ENCODE measurements at places on chromosomes 16 and 17.

DNA sequence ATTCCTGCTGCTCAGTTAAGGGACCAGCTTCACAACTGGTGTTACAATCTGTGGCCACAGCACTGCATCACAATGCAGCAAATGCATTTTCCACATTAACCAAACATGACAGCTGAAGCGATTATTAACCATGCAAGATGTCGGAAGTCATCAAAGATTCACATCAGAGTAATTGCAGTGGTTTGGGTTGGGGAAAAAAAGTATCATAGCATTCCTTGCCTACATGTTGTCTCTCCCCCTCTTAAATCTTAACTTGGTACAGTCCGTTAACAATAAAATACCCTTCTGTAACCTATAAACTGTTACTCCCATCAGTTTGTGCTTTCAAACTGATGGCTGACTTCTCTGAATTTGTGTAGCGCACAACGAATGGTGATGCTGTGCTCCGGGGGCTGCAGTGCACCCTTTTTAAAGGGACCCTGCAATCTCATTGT, 51.6 kb downstream of the NUP93 start:
- DNase-seq = no peak
- H3K27ac ChIP-seq = no peak overlapping the region
- peaks cover 1% of the 10 kb centered on the region for H3K4me1 ChIP-seq
- H3K27me3 ChIP-seq = no peaks in the 10 kb centered on the region

DNA sequence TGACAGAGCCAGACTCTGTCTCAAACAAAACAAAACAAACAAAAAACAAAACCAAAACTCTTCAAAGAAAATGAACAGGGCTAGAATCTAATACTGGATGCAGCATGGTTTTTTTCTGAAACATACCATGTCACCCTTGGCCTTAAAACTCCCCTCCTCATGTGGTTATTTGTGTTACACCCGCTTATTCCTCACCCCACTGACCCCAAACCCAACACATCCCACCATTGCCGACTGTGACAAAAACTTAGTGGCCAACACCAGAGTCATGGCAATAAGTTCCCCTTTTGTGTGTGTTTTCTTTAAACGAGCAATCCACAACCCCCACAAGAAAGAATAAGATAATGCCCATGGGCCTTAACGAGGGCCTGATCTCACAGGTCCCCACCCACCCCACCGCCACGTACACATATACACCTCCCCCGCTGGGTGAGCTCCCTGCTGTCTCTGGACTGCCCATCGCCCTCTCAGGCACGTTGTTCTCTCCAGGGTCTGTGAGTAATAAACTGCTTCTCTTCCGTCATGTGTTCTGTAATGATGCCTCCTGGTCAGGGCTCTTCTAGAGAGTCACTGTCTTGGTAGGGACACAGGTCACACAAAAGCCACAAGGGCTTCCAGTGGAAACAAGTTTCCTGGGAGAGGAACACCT, 16.8 kb upstream of the ENGASE start:
- no peaks in the 10 kb centered on the region for H3K27me3 ChIP-seq
- DNase-seq = no peak
- H3K4me3 ChIP-seq = no peak overlapping the region
- H3K36me3 ChIP-seq = no peaks in the 10 kb centered on the region
- no peaks in the 10 kb centered on the region for H3K4me1 ChIP-seq

GRCh38 chr16:13781575-13782338, 138.2 kb upstream of the ERCC4 start:
- H3K27ac ChIP-seq = peak overlapping the region; percentile 55
- DNase-seq = peak; percentile 19
- H3K36me3 ChIP-seq = no peaks in the 10 kb centered on the region
- peaks cover 3% of the 10 kb centered on the region for H3K4me1 ChIP-seq

DNA sequence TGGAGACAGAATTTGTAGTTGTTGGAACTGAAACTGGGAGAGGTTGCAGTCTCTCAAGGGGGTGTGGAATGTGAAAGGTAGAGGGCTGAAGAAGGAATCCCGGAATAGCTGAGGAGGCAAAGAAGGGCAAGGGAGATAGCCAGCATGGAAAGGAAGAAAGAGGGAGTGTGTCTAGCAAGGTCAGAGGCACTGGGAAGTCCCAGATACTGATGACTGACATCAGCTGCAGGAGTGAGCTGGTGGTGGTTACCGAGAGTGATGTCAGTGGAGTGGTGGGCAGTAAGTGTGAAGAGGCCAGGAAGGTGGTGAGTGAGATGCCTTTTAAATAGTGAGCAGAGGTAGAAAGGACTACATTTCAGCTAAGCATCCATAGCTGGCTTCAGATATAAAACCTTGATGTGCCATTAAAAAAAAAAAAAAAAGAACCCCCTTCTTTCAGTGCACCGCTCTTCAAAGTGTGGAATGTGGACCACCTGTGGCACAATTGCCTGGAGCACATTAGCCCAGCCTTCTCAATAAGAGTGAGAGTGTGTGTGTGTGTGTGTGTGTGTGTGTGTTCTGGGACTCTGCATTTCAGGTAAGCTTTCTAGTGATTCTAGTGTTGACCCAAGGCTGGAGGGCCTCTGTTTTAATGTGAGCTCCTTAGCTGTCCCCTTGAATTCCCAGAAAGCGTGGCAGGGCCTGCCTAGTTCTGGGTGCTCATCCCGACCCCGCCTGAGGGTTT, 8.5 kb downstream of the PRMT7 start:
- no peaks in the 10 kb centered on the region for H3K27me3 ChIP-seq
- H3K27ac ChIP-seq = no peak overlapping the region
- no peaks in the 10 kb centered on the region for H3K4me1 ChIP-seq
- no peak overlapping the region for H3K4me3 ChIP-seq
- H3K36me3 ChIP-seq = no peaks in the 10 kb centered on the region
- DNase-seq = no peak

- peak overlapping the region; percentile 89 for H3K27ac ChIP-seq
- H3K4me1 ChIP-seq = peaks cover 95% of the 10 kb centered on the region
- DNase-seq = no peak
- no peaks in the 10 kb centered on the region for H3K36me3 ChIP-seq
- H3K4me3 ChIP-seq = peak overlapping the region; percentile 27
These were observed 26.4 kb downstream of the ARHGAP17 start for GRCh38 chr16:24988593-24989338.

- H3K27ac ChIP-seq = no peak overlapping the region
- no peaks in the 10 kb centered on the region for H3K36me3 ChIP-seq
- H3K4me3 ChIP-seq = no peak overlapping the region
- H3K27me3 ChIP-seq = no peaks in the 10 kb centered on the region
- H3K4me1 ChIP-seq = no peaks in the 10 kb centered on the region
These were observed 101.1 kb downstream of the CMIP start for GRCh38 chr16:81545470-81546250.

- H3K4me3 ChIP-seq = no peak overlapping the region
- no peaks in the 10 kb centered on the region for H3K4me1 ChIP-seq
- H3K27ac ChIP-seq = no peak overlapping the region
These were observed 249.7 kb upstream of the TBX2 start for GRCh38 chr17:61149862-61150362.

GRCh38 chr16:86835982-86836381, 257.6 kb downstream of the FOXL1 start:
- no peaks in the 10 kb centered on the region for H3K36me3 ChIP-seq
- H3K4me3 ChIP-seq = no peak overlapping the region
- no peak for DNase-seq
- H3K4me1 ChIP-seq = no peaks in the 10 kb centered on the region
- no peaks in the 10 kb centered on the region for H3K27me3 ChIP-seq

- peak; percentile 75 for DNase-seq
- H3K36me3 ChIP-seq = no peaks in the 10 kb centered on the region
- H3K4me1 ChIP-seq = peaks cover 7% of the 10 kb centered on the region
- H3K4me3 ChIP-seq = no peak overlapping the region
- H3K27ac ChIP-seq = peak overlapping the region; percentile 45
These were observed 115.6 kb upstream of the CDH5 start for GRCh38 chr16:66250686-66251431.

GRCh38 chr17:78974635-78975591, 4.8 kb downstream of the LGALS3BP start:
- H3K36me3 ChIP-seq = no peaks in the 10 kb centered on the region
- DNase-seq = peak; percentile 84
- H3K4me1 ChIP-seq = peaks cover 26% of the 10 kb centered on the region
- no peak overlapping the region for H3K4me3 ChIP-seq

DNA sequence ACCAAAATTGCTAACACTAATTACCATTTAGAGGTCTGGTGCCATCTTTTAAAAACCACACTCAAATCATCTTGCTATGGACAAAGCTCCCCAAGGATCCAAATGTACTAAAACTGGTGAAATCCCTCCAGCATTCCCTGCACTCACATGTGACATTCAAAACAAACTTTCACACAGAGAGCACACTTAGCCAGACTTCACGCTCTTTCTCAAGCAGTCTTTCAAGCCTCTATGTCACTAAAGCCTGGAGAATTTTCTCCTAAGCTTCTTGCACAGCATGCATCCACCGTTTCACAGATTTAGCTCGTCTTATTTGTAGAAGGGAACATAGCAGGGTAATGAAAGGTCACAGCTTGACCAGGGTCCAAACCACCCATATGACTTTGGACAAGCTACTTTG, 19.3 kb downstream of the CMTM3 start:
- no peaks in the 10 kb centered on the region for H3K27me3 ChIP-seq
- H3K4me3 ChIP-seq = no peak overlapping the region
- no peaks in the 10 kb centered on the region for H3K36me3 ChIP-seq
- H3K27ac ChIP-seq = no peak overlapping the region
- H3K4me1 ChIP-seq = peaks cover 16% of the 10 kb centered on the region

DNA sequence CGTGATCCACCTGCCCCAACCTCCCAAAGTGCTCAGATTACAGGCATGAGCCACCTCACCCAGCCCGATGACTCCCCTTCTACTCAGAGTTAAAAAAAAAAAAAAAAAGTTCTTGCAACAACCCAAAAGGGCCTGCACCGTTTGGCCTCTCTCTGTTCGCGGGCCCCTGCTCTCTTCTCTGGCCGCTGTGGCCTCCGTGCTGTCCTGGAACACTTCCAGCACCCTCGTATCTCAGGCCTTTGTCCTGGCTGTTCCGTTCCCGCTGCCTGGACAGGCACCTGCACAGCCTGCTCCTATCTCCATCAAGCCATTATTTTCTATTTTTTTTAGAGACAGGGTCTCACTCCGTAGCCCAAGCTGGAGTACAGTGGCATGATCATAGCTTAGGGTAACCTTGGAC, 10.8 kb downstream of the MYO1C start:
- peaks cover 9% of the 10 kb centered on the region for H3K4me1 ChIP-seq
- no peaks in the 10 kb centered on the region for H3K36me3 ChIP-seq
- no peak for DNase-seq
- no peaks in the 10 kb centered on the region for H3K27me3 ChIP-seq
- no peak overlapping the region for H3K4me3 ChIP-seq

DNA sequence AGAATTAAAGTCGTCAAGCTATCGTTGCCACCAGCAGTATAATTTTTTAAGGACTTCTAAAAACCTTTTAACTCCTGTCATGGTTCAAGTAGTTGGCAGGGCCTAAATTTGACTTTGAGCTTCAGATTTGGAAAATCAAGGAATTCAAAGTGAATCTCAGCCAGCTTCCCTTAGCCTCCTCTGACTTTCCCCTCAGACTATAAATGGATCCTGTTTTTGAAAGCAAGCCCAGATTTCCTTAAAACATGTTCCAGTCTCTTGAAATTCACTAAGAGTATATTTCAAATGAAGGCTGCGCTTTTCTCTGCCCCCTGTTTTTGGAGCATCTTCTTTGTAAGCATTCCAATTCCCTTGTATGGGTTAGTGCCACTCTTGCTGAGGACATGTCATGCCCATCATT, 101.8 kb upstream of the CDH8 start:
- no peaks in the 10 kb centered on the region for H3K4me1 ChIP-seq
- no peak overlapping the region for H3K27ac ChIP-seq
- no peak overlapping the region for H3K4me3 ChIP-seq
- H3K36me3 ChIP-seq = no peaks in the 10 kb centered on the region

DNA sequence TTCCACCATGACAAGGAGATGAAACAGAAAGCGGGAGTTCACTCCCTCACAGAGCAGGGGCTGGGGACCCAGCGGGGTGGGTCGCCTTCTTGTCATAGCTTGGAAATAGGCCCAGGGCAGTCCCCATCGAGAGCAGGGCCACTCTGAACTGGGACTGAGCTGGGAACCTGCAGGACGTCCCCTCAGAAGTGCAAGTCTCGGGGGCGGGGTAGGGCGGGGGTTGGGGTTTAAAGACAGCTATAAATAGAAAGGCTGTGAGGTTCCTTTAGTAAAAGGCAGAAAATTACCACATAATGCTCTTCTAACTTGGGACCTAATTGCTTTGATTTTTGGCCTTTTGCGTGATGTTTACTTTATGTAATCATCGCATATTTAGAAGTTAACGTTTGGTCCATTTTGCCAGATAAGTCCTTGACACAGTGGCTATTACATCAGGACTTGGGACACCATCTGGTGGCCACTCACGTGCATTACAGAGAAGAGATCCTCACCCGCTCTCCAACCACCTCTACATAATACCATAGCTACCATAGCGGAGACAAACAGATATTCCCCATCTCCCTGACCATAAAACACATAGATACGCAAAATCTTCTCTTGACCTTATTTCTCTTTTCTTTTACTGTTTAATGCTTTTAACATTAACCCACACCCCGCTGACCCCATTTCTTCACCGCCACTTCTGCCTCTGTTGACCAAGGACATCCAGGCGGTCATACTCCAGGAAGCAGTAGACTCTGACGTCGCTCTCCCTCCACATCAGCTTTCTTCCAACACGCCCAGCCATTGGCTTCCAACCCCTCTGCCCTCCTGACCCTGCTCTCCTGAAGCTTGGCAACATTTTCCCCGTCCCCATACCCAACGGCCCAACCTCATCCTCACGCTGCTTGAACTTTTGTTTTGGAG, 27.5 kb upstream of the PIK3R6 start:
- H3K27me3 ChIP-seq = no peaks in the 10 kb centered on the region
- no peaks in the 10 kb centered on the region for H3K4me1 ChIP-seq
- no peak overlapping the region for H3K27ac ChIP-seq

- no peaks in the 10 kb centered on the region for H3K27me3 ChIP-seq
- DNase-seq = no peak
- H3K27ac ChIP-seq = no peak overlapping the region
- H3K4me1 ChIP-seq = peaks cover 14% of the 10 kb centered on the region
These were observed 3.4 kb downstream of the CMTM4 start for GRCh38 chr16:66693149-66693548.

DNA sequence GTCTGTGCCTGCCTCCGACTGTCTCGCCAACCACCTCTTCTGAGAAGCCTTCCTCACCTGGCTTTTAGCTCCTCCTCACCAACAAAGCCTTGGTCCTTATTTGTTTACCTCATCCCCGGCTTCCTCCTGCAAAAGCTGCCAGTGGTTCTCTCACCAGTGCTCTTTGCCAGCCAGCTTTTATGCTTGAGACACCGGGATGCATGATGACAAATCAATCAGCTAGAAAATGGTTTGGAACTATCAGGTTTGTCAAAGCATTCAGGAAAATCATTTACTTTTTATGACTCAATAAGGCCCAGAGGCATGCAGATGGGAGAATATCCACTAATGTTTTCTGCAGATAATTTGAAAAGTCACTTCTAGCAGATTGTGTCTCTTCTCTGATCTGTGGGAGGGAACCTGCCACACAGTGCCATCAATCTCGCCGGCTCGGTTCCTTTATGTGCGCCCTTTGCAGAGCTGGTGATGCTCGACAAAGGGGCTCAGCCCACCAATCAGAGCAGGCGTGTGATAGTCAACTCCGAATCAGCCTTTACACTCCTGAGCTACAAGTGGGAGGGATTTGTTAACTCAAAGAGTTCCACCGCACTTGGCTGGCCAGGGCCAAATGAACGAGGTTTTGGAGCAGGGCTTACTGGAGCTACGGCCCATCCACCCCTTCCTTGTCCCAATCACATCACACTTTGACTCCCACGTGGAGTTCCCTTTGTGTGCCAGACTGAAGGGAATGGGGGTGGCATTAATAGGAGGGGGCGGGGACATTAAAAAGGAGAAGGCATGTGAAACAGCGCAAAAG, 85.8 kb downstream of the MRC2 start:
- H3K27ac ChIP-seq = no peak overlapping the region
- DNase-seq = no peak
- no peaks in the 10 kb centered on the region for H3K27me3 ChIP-seq
- no peaks in the 10 kb centered on the region for H3K4me1 ChIP-seq
- H3K4me3 ChIP-seq = no peak overlapping the region

- H3K4me3 ChIP-seq = no peak overlapping the region
- H3K4me1 ChIP-seq = no peaks in the 10 kb centered on the region
These were observed 50.8 kb downstream of the WWOX start for GRCh38 chr16:78150233-78150632.
